ENCODE measurements at places on chromosomes 3 and 15.

- DNase-seq = no peak
Measured at GRCh38 chr15:73082812-73083211, 30.5 kb downstream of the NEO1 start.

- DNase-seq = peak; percentile 47
Measured at GRCh38 chr3:123373474-123373987, 75.4 kb downstream of the ADCY5 start.

GRCh38 chr3:141603473-141604035 lies 116.7 kb downstream of the RASA2 start:
- DNase-seq = no peak

GRCh38 chr3:23492057-23492456 lies 288.9 kb downstream of the UBE2E2 start:
- DNase-seq = no peak

DNA sequence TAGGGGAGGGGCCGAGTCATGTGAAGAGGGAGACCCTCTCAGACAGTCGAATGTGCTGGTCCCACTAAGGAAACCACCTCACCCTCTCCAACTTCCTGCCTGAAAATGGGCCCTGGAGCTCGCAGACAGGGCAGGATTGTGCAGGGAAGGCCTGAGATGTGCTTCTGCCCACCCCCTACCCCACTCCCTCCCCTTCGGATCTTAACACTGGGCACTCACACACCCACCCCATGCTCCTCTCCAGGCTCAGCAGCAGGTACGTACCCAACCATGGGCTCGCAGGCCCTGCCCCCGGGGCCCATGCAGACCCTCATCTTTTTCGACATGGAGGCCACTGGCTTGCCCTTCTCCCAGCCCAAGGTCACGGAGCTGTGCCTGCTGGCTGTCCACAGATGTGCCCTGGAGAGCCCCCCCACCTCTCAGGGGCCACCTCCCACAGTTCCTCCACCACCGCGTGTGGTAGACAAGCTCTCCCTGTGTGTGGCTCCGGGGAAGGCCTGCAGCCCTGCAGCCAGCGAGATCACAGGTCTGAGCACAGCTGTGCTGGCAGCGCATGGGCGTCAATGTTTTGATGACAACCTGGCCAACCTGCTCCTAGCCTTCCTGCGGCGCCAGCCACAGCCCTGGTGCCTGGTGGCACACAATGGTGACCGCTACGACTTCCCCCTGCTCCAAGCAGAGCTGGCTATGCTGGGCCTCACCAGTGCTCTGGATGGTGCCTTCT lies 20.0 kb downstream of the ATRIP start:
- no peak for DNase-seq

DNA sequence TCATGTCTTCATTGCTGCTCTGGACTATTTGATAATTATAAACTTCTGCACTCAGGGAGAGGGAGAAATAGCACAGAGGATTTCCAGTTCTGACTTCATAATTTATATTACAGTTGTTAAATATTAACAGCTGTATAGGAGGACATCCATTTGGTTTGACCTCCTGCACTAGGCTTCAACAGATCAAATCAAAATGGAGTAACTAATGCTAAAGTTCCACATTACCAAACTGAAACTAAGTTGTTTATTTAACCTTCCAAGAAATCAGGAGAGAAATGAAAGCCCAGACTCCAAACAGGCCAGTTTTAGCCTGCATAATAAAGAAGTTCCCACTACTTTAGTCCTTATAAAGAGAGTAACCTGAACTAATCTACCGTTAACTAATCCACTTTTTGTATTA lies 4.6 kb downstream of the PLSCR2 start:
- DNase-seq = no peak

DNA sequence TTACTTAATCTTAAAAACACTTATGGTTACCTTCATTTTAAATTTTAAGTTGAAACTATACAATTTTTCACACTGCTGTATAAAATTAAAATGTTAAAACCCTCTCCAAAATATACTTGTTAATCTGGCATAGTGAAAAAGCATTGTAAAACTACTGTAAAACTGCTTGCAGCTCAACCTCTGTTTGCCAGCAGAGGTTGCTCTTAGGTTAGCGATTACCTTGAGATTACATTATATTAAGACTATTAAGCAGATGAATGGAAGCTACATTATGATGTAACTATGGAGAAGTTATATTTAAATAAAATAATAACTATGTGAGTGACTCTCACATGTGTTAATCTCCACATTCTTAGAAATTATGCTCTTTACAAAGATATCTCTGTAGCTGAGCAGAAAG lies 143.6 kb upstream of the SLITRK3 start:
- peak; percentile 41 for DNase-seq

GRCh38 chr15:77557564-77557963 lies 75.1 kb downstream of the LINGO1 start:
- no peak for DNase-seq

DNA sequence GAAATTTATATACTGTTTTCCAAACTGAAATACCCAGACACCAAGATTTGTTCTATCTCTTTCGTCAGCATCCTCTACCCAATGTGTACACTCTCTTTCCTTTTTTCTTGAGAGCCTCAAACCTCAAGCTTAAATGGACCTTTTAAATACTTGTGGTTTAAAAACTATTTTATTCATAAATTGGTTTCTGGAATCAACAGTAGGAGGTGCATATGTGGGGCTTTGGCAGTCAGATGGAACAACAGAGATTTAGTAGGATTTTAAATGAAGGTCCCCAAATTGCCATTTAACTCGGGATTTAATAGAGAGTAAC lies 33.2 kb downstream of the ANXA2 start:
- DNase-seq = no peak

GRCh38 chr3:30686799-30687198 lies 80.4 kb downstream of the TGFBR2 start:
- no peak for DNase-seq

GRCh38 chr15:32688151-32688639 lies 29.6 kb upstream of the GREM1 start:
- no peak for DNase-seq

DNA sequence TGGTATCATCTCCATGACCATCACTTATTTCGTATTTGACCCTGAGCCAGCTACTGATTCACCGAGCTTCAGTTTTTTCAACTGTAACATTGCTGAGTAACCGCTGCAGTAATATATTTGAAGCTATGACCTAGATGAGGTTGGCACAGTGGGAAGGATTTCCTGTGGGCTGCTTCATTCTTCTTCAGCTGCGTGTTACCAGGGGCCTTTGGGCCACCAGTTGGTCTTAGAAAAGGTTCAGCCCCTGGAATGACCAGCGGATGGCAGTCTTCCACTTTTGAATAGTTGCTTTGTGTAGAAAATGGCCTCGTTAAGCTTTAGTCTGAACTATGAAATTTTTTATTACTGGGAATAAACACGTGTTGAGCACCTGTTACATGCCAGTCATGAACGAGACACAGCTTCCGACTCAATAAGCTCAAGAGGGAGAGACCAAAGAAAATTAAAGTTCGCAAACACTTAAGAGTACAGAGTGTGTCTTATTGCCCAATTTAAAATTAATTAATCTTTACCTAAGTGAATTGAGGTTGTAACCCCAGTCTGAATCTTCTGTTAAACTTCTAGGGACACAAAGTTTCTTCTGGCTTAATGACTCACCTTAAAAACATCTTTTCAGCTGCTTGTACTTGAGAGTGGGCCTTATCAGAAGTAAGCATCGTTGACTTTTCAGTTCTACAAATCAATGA lies 57.6 kb upstream of the NR2E3 start:
- DNase-seq = no peak

- DNase-seq = no peak
Measured at GRCh38 chr3:35201211-35201610, 438.1 kb upstream of the ARPP21 start.

DNA sequence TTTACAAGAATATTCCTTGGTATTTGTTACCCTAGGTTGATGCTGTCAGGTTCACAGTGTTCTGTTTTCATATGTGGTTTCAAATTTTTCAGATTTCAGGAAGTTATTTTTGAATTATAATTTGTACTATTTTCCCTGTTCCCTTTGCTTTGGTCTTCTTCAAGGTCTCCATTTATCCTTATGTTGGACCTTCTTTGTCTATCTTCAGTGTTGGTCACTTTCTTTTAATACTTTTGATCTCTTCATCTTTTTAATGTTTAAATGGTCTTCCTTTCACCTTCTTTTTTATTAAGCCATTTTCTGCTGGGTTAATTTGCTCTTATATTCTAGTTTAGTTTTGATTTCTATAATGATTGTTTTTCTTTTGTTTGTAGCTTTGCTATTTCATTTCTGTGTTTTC lies 61.3 kb downstream of the KLHL25 start:
- no peak for DNase-seq

- DNase-seq = no peak
Measured at GRCh38 chr15:41566121-41566885, 7.3 kb downstream of the TYRO3 start.

DNA sequence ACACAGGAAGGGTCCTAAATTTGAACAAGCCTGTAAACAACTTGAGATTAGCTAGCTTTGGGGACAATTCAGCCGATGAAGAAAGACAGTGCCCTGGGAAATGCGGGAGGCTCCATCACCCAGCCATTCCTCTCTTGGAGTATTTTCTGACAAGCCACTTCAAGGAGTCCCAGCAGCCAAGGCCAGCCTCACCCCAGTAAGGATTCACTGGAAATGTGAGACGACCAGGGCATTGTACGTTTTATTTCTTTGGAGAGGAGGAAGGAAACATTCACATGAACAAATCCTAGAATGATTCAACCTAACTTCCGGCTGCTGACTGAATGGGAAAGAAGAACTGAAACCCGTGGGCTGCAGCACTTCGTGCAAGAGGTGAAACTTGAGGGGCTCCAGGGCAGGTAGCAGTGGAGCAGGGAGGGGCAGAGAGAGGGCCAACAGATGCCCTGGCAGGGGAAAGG lies 116.4 kb upstream of the ARHGEF3 start:
- DNase-seq = no peak

DNA sequence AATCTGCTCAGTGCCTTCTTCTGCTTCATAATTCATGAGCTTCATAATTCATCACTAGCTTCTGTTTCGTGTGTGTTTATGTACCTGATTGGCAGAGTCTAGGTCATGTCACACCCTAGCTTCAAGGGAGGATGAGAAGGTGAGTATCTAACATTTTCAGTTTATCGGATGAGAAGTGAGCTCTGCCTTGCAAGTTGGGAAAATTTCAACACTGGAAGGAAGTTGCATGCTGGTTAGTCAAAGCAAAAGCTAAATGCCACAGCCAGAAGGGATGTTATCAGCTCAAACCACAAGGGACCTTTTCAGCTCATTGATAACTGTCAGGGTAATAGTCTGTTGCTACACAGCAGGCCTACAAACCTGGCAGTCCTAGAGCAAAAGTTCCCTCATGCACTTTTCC lies 7.3 kb upstream of the TNFSF10 start:
- DNase-seq = no peak

GRCh38 chr15:77815015-77815414 lies 182.3 kb upstream of the LINGO1 start:
- no peak for DNase-seq

DNA sequence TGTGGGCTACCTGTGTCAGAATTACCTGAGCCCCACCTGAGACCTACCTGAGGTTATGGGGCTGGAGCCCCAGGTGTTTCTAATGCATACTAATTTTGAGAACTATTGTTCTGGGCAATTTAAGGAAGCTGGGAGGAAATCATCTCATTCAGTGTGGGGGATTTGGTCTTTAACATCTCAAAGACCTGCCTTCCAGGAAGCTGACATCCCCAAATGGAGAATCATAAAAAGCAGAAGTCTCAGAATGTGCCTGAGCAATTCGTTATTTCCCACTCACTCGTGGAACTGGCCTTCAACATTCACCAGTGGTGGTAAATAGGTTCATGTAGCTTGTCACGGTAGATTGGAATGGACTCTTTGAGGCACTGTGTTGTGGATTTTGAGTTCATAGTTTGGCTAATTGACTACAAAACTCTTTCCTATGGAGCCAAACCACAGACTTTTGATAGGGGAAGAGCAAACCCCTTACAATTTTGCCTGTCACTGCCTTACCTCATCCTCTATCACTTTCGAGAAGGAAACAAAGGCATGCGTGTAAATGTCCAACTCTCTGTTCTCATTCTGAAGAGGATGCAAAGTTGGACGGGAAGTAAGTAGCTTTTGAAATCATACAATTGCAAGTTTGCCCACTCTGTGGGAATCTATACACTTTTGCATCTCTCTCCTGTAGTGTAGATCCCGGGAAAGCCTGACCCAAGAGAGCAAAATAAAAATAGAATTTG lies 521.0 kb upstream of the MDFIC2 start:
- DNase-seq = no peak

- no peak for DNase-seq
Measured at GRCh38 chr15:41836713-41837454, 1.8 kb upstream of the PLA2G4B start.

DNA sequence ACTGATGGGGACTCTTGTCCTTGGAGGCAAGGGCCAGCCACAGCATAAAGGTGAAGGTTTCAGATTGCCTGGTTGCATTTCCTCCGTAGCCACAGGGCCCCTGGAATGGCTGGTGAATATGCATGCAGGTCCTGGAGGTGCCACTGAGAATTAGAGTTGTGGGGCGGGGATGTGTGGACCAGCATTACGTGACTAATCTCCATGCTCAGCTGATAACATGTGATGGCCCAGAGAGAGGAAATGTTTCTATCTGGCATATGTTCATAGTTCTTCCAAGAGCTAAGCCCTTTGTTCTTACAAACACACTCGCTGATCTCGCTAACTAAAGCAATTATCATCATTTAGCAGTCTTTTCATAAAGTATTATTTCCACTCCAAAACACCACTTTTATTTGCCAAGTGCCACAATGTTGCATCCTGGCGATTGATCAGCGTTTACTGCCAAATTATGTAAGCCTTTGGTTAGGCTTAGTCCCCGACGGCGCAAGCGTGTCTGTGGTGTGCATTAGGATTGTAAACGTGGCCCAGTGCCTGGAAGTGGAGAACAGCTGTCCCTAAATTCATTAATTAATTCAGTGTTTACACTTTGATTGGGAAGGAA lies 55.9 kb downstream of the CGNL1 start:
- no peak for DNase-seq

DNA sequence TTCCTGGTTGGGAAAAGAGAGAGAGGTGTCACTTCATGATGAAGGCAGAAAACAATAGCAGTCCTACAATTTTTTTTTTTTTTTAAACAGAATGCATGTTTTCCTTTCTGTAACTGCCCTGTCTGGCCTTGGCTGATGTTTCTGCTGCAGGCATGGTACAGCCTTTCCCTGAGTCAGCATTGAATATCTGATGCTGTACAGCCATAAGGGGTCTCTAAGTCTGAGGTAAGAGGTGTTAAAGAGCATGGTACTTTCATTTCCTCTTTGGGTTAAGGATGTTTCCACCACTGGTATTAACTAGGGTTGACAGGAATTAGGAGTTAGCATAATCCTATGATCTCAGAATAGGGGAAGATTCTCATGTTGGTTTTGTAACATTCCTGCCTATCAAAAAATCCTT lies 147.4 kb downstream of the CHST2 start:
- no peak for DNase-seq

GRCh38 chr3:171286580-171287249 lies 173.5 kb downstream of the TNIK start:
- no peak for DNase-seq

GRCh38 chr3:86938416-86939105 lies 52.4 kb downstream of the VGLL3 start:
- DNase-seq = peak; percentile 22

DNA sequence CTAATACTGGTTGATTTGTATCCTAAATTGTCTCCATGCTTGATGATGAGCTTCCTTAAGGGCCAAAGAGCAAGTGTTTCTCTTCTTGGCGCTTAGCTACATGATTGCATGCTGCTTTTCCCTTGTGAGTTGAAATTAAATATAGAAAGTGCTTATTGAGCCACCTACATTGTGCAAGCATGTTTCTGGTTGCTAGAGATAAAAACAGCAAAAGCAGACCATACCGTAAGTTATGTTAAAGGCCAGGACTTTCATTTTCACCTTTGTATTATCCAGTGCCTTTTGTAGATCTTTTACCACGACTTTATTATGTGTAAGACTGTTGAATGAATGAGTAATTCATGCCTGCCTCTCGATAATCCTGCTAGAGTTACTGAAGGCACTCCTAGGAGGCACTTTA lies 41.9 kb upstream of the CCNB2 start:
- DNase-seq = no peak
